ENCODE measurements at places on chromosomes 6 and 20. TPM values are rescaled to one million over a fixed set of nuclear protein-coding genes. Genes with fewer than 3 reads are reported as not detected.

Gene PAK5
- not detected for total RNA-seq

Gene LPA
- total RNA-seq, result 0.62 TPM

Gene SLC12A5
- total RNA-seq, result not detected

Gene EFCAB8
- total RNA-seq, result 1.5 TPM

Gene SESN1
- total RNA-seq, result 82.1 TPM

Gene WFDC12
- total RNA-seq, result not detected

Gene MUC21
- total RNA-seq, result not detected

Gene SGK2
- 5.9 TPM for total RNA-seq

Gene BAG2
- total RNA-seq, result 30.0 TPM

Gene NKAIN2
- 1.1 TPM for total RNA-seq

Gene EHMT2
- total RNA-seq, result 13.8 TPM

Gene LBP
- total RNA-seq, result not detected
